Mesothelial cell of epicardium (in vitro differentiated cells): ENCODE measurements at places on chromosomes 13 and 19. TPM values are rescaled to one million over a fixed set of nuclear protein-coding genes. Genes with fewer than 3 reads are reported as not detected.

Gene LILRA1
- total RNA-seq, result not detected in 3 replicates

Gene NRTN
- total RNA-seq, result 1.7 to 2.8 TPM (median 2.4 TPM) in 3 replicates

Gene C1QTNF9
- not detected in 3 replicates for total RNA-seq

GRCh38 chr19:42067315-42067888 is 2.6 kb downstream of the GRIK5 start:
- peaks cover 5% of the 10 kb centered on the region for H3K36me3 ChIP-seq
- peaks cover 5% of the 10 kb centered on the region for H3K4me1 ChIP-seq
- H3K27ac ChIP-seq, result no peak overlapping the region
- DNase-seq, result no peak

DNA sequence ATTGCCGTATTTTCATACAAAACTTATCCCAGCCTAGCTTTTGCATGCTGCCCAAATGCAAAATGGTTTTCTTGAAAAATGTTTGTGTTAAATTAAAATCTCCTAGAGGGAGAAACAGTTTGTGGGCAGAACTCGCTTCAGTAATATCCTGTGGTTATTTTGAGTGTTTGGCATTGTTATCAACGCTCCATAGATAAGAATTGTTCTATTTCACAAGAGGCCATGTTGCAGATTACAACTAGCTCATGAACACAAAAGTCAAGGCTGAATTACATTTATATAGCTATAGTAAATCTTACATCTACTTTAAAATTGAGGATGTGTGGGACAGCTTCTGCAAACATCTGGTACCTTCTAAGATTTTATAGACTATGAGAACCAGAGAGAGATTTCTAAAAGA is 447.9 kb downstream of the DCT start:
- peaks cover 69% of the 10 kb centered on the region for H3K4me1 ChIP-seq
- H3K36me3 ChIP-seq, result peaks cover 3% of the 10 kb centered on the region
- DNase-seq, result no peak

- H3K27me3 ChIP-seq, result no peaks in the 10 kb centered on the region
- DNase-seq, result no peak
- peaks cover 41% of the 10 kb centered on the region for H3K36me3 ChIP-seq
- peak overlapping the region; percentile 12 for H3K27ac ChIP-seq
Measured at GRCh38 chr13:45364876-45365557, 24.0 kb upstream of the TPT1 start.

DNA sequence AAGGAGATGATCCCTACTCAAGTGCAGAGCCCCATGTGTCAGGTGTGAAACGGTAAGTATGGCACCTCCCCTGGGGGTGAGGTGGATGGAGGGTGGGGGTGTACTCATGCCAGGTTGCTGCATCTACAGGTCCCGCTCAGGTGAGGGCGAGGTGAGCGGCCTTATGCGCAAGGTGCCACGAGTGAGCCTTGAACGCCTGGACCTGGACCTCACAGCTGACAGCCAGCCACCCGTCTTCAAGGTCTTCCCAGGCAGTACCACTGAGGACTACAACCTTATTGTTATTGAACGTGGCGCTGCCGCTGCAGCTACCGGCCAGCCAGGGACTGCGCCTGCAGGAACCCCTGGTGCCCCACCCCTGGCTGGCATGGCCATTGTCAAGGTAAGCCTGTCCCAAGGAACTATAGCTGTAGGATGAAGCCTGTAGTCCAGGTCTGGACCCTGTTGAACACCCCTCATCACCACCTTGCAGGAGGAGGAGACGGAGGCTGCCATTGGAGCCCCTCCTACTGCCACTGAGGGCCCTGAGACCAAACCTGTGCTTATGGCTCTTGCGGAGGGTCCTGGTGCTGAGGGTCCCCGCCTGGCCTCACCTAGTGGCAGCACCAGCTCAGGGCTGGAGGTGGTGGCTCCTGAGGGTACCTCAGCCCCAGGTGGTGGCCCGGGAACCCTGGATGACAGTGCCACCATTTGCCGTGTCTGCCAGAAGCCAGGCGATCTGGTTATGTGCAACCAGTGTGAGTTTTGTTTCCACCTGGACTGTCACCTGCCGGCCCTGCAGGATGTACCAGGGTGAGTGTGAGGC is 5.2 kb downstream of the TRIM28 start:
- DNase-seq, result no peak
- H3K27ac ChIP-seq, result no peak overlapping the region
- H3K4me3 ChIP-seq, result no peak overlapping the region
- peaks cover 21% of the 10 kb centered on the region for H3K4me1 ChIP-seq
- H3K27me3 ChIP-seq, result no peaks in the 10 kb centered on the region
- peaks cover 24% of the 10 kb centered on the region for H3K36me3 ChIP-seq

Gene DDX39A
- 66.9 to 68.6 TPM (median 67.6 TPM) in 3 replicates for total RNA-seq

Gene ATCAY
- 0.18 TPM in 1 of 3 replicates, not detected in the others for total RNA-seq

Gene PSG2
- total RNA-seq, result not detected in 3 replicates

GRCh38 chr19:7067716-7068115 is 1.8 kb upstream of the ZNF557 start:
- no peak overlapping the region for H3K27ac ChIP-seq
- DNase-seq, result no peak
- H3K36me3 ChIP-seq, result peaks cover 11% of the 10 kb centered on the region
- peaks cover 9% of the 10 kb centered on the region for H3K4me1 ChIP-seq
- no peak overlapping the region for H3K4me3 ChIP-seq

- H3K36me3 ChIP-seq, result no peaks in the 10 kb centered on the region
- H3K4me3 ChIP-seq, result peak overlapping the region; percentile 1
- peak overlapping the region; percentile 81 for H3K27ac ChIP-seq
- DNase-seq, result no peak
- H3K4me1 ChIP-seq, result peaks cover 68% of the 10 kb centered on the region
Measured at GRCh38 chr13:97125810-97126738, 96.1 kb upstream of the MBNL2 start.

- no peaks in the 10 kb centered on the region for H3K27me3 ChIP-seq
- peaks cover 8% of the 10 kb centered on the region for H3K4me1 ChIP-seq
- no peak for DNase-seq
- no peak overlapping the region for H3K4me3 ChIP-seq
- no peaks in the 10 kb centered on the region for H3K36me3 ChIP-seq
- no peak overlapping the region for H3K27ac ChIP-seq
Measured at GRCh38 chr13:50644081-50644871, 199.2 kb downstream of the DLEU7 start.

Gene ZSCAN4
- not detected in 3 replicates for total RNA-seq

DNA sequence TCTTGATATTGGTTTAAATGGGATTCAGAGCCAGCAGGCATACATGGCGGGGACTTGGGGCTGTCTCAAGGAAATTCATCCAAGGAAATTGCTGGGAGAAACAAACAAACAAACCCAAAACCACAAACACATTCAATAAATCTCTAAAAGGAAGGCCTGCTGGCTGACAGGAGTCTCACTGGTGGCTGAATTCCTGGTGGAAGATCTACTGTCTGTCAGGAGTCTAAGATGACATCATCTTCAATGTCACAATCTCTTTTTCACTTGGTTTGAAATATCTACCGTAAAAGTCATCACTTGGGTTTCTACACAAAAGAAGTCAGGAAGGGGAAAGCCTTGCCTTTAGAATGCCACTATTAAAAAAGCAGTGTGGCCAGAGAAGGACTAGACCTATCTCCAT is 87.9 kb downstream of the KLF5 start:
- peaks cover 8% of the 10 kb centered on the region for H3K4me1 ChIP-seq
- no peaks in the 10 kb centered on the region for H3K27me3 ChIP-seq
- H3K27ac ChIP-seq, result no peak overlapping the region
- H3K4me3 ChIP-seq, result no peak overlapping the region

DNA sequence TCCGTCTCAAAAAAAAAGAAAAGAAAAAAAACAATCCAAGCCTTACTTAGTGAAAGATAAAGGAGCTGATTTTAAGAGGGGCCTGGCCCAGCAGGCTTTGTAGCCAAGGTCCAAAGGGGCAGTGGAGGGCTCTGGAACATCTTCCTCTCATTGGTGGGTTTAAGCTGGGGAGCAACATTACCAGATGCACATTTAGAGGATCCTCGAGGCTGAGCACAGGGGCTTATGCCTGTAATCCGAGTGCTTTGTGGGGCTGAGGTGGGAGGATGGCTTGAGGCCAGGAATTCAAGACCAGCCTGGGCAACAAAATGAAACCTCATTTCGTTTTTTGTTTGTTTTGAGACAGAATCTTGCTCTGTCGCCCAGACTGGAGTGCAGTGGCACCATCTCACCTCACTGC is 8.0 kb upstream of the TMEM160 start:
- H3K36me3 ChIP-seq, result no peaks in the 10 kb centered on the region
- no peak overlapping the region for H3K4me3 ChIP-seq
- DNase-seq, result no peak
- peak overlapping the region; percentile 75 for H3K27ac ChIP-seq
- H3K4me1 ChIP-seq, result peaks cover 26% of the 10 kb centered on the region
